ENCODE measurements at places on chromosomes 3 and 15.

DNA sequence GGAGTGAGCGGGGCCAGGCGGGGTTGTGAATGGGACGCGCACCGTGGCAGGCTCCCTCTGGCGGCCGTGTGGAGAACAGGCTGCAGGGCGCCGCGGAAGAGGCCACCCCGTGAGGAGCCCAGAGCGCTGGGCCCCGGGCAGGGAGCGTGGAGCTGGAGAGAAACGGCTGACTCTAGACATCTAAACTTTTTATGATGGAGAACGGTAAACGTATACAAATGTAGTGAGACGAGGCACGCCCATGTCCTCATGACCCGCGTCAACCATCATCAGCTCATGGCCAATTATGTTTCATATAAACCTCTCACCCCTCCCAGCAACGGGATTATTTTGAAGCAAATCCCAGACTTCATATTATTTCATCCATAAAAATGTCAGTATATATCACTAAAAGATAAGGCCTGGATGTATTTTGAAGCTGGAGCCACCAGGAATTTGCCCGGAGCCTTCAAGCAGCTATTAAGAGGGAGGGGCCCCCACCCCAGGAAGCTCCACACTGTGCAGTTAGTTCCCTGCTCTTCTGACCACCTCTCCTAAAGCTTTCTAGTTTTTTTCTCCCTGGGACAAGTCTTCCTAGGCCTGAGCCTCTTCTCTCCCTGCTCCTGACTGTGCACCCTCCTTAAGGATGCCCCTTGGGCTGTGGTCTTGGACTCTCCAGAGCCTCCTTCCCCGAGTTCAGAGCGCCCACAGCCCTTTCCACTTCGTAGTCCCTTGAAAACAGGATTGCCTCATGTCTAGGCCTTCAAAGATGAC is 149.5 kb downstream of the SMAD6 start:
- DNase-seq = no peak

GRCh38 chr3:55486101-55486856 is 827 bp downstream of the WNT5A start:
- no peak for DNase-seq

DNA sequence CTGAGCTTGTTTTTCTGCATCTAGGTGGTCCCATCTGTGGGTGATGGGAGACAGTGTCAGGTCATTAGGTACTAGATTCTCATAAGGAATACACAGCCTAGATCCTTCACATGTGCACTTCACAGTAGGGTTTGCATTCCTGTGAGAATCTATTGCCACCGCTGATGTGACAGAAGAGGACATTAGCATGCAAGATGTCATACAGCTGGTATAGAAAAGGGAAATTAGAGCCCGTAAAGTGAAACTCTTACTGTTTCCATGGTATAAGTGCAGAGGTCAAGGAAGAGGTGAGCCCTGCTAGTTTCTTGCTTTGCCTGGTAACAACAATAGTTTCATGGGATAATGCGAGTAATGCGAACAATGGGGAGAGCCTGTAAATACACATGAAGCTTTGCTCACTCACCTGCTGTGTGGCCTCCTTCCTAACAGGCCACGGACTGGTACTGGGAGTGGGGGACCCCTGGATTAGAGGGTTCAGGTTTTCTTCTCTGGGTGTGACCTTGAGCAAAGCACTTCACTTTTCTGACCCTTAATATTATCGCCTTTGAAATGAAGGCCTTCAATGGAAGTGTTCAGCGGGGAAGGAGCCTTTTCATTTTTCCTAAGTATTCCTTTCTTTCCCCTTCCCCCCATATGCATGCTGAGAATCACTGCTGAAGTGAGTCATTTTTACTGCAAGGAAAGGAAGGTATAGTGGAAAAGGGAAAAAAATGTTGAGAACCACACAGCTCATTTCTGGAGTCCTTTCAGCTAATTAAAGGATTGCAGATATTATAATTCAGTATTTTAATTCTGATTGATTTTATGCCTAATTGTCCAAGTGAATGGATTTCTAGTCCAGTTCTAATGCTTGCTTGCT is 286.4 kb downstream of the UBE2E2 start:
- no peak for DNase-seq

DNA sequence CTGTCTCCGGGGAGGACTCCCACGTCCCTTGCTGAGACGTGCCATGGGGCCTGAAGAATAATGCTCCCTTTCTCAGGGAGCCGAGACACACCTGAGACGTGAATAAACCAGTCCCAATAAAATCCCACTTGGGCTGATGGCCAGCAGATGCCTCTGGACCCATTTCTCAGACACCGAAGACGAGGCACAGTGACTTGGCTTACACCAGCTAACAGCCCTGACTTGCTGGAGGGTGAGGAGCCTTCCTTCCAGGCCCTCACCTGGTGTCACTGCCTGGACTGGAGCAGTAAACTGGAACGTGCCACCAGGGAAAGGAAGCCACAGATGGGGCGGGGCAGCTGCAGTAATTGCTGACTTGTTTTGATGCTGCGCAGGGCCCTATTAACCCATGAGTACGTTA is 189.7 kb downstream of the PDZRN3 start:
- no peak for DNase-seq

DNA sequence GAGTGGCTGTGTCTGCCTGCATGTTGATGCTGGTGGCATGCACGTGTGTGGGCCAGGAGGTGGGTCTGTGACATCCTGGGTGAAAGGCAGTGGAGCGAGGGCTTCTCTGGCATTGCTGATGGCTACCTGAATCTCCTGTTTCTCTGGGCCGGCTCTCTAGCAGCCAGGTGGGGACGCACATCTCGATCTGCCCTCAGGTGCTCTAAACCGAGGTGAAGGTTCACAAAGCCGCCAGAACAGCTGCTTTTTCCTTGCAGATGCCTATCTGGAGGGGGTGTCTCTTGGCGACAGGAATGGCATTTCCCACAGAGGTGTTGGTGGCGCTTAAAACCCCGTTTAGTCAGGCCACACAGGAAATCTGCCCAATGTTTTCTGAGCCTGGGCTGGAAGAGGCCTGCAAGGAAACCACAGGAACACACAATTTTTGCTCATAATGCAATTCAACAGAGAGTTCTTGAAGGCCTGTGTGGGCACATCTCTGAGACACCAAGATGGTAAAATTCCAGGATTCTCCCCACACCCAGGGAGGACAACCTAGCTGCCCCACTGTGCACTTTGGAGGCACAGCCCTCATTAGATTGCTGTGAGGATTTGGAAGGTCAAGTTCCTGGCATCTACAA is 11.9 kb downstream of the TMEM158 start:
- peak; percentile 56 for DNase-seq

DNA sequence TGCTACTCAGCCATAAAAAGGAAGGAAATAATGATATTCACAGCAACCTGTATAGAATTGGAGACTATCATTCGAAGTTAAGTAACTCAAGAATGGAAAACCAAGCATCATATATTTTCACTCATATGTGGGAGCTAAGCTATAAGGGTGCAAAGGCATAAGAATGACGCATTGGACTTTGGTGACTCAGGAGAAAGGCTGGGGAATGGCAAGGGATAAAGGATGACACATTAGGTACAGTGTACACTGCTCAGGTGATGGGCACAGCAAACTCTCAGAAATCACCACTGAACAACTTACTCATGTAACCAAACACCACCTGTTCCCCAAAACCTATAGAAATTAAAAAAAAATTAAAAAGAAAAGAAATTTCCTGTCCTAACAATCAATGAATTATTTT is 42.7 kb downstream of the ALCAM start:
- DNase-seq = no peak

GRCh38 chr3:113213896-113214587 is 2.7 kb downstream of the BOC start:
- DNase-seq = no peak

DNA sequence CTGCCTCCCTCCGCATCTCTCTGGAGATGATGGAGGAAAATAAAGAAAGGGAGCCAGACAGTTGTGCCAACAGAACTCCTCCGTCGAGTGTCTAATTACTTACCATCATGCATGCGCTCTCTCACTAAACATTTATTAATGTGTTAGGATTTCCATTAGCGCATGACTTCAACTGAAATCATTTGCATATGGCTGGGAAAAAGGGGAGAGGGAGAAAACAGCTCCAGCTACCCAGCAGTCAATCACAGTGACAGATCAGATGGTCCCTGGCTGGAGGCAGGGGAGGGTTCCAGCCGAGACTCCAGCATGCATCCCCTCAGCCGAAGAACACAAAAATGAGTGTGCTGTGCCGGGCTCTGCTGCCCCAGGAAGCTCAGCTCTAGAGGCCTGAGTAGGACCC is 6.8 kb upstream of the RHO start:
- no peak for DNase-seq

DNA sequence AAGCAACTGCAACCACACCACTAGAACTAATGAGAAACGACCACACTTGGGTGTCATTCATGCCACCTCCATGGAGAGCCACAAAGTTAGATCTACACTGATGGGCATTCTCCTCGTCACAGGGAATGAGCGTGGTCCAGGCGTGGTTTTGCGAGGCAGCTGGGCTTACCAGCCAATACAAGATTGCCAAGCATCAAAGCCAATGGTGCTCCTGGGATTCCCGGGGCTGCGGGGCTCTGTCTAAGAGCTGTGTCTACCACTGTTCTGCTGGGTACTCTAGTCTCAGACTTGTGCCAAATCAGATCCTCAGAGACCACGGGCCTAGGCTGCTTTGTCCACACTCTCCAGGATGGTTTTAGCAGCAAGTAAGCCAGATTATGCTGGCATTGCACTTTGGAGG is 43.8 kb downstream of the RAB6B start:
- no peak for DNase-seq

- DNase-seq = no peak
Observed at GRCh38 chr3:156983559-156983958, 157.4 kb downstream of the LEKR1 start.

GRCh38 chr3:41457176-41457575 is 257.9 kb downstream of the CTNNB1 start:
- DNase-seq = no peak

- peak; percentile 30 for DNase-seq
Observed at GRCh38 chr3:64684715-64685261, 3.0 kb downstream of the ADAMTS9 start.

- DNase-seq = no peak
Observed at GRCh38 chr3:152293347-152294006, 24.7 kb downstream of the MBNL1 start.

GRCh38 chr3:195219351-195220230 is 51.4 kb downstream of the XXYLT1 start:
- DNase-seq = no peak

DNA sequence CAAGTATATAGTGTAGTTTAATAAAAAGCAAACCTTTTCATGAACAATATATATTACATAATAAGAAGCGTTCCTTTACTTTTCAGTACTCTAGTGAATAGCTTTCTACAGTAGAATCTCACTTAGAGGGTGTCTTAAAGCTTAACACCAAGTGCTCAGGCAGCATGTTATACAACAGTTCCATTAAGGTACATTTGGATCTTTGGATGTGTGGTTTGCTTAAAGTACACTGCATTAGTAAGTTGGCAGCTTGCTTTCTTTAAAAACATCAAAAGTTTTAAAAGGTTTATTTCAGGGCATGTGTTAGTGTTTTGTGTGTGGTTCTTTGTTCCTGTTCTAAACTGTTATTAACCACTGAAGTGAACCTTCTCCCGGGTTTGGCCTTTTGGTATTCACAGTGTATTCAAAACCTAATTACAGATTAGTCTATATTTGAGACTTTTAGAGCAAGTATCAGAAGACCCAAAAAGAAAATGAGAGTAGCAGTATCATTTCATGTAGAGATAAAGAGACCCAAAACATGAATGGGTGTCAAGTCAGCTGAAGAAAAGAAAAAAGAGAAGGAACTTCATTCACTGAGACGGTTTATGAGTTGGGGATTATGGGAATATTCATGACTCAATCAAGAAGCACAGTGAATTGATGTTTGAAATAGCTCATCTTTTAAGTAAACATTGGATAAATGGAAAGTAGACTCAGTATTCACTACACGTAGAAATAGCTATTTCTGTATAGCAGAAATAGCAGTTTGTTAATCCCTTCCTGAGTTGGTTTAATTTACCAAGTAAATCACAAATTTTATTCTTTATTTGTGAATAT is 93.9 kb downstream of the OPA1 start:
- no peak for DNase-seq

GRCh38 chr3:143427631-143428030 is 308.1 kb downstream of the CHST2 start:
- no peak for DNase-seq

DNA sequence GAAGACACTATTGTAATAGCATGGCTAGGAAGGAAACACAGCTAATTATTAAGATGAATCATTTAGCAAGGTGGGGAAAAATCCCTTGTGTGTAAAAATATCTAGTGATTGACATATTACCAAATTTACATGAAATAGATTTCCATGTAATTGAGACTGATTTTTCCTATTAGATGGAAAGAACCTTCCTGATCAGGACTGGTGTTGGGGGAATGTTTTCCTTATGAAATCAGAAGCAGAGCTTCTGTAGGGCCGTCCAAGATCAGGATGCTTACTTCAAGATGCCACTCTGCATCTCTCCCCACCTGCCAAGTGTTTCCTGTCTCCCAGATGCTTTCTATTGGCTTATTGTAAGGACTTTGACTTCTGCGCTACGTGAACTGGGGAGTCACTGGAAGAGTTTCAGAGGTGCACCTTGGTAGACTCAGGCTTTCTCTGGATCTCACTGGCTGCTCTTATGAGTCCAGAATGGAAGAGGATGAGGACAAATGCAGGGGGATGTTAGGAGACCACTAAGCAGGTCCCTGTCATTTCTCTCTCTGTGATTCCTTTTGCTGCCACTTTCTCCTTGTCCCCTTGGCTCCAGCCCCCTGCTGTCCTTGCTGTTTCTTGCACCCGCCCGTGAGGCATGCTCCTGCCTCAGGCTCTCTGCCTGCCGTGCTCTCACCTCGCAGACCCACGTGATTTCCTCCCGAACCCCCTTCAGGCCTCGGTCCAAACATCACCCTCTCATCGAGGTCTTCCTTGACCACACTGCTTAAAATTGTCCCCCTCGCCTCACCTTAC is 30.1 kb downstream of the BTD start:
- no peak for DNase-seq

- no peak for DNase-seq
Observed at GRCh38 chr3:34957677-34958076, 681.6 kb upstream of the ARPP21 start.

DNA sequence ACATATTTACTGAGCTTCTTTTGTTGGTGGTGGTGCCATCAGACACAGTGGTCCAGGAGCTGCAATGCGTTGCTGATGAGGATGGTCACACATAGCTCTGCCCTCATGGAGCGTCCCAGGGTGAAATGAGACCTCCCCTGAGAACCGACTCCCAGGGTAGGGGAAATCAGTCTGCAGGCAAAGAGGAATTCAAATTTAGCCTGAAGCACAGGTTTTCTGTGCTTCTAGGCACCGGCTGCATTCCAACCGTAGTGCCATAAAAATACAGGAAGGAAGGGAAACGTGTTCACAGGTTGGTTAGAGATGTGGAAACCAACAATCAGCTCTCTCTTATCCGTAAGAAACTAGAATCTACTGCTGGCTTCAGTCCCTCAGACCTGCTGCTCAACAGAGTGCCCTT is 19.2 kb downstream of the SMAD3 start:
- no peak for DNase-seq

DNA sequence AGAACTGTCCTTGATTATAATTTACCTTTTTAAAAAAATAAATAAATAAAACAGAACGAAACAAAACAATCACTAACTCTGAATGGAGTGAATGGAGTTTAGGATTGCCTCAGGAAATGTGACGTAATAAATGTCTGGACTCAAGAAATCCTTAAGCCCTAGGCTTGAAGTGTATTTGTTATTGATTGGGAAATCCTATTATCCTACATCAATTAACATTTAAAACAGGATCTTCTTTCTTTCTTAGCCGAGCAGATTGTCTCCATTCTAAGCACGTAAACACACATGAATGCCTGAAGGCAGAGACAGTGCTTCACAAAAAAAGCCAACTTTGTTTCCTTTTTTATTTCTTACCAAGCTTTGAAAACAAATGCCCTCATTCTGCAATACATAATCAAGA is 33.4 kb downstream of the KAT2B start:
- no peak for DNase-seq

- DNase-seq = no peak
Observed at GRCh38 chr3:153192327-153192726, 30.3 kb downstream of the RAP2B start.

Measured in PC-9 (cell line).